Activated CD8-positive, alpha-beta T cell treated with anti-CD3 and anti-CD28 coated beads for 36 hours (primary cell): ENCODE measurements at places on chromosomes 1 and 21.
A peak's percentile ranks its signal among the peaks of the same experiment; 100 is the strongest.

- DNase-seq = no peak
- peaks cover under 1% of the 10 kb centered on the region for H3K27me3 ChIP-seq
- H3K4me3 ChIP-seq = no peak overlapping the region
- H3K4me1 ChIP-seq = peaks cover 1% of the 10 kb centered on the region
Observed at GRCh38 chr1:154666051-154666790, 58.2 kb upstream of the ADAR start.

GRCh38 chr1:236395947-236396664 is 2.0 kb downstream of the EDARADD start:
- peaks cover 25% of the 10 kb centered on the region for H3K4me1 ChIP-seq
- H3K4me3 ChIP-seq = peak overlapping the region; percentile 74
- peak overlapping the region; percentile 81 for H3K27ac ChIP-seq
- peak; percentile 45 for DNase-seq
- H3K27me3 ChIP-seq = peaks cover 42% of the 10 kb centered on the region
- H3K36me3 ChIP-seq = no peaks in the 10 kb centered on the region

- H3K4me3 ChIP-seq = no peak overlapping the region
- peaks cover 13% of the 10 kb centered on the region for H3K4me1 ChIP-seq
- no peak for DNase-seq
- H3K27me3 ChIP-seq = no peaks in the 10 kb centered on the region
- no peaks in the 10 kb centered on the region for H3K36me3 ChIP-seq
Observed at GRCh38 chr1:153526132-153526543, 9.7 kb downstream of the S100A6 start.

GRCh38 chr1:90925928-90926869 is 95.6 kb downstream of the ZNF644 start:
- H3K4me3 ChIP-seq = no peak overlapping the region
- no peaks in the 10 kb centered on the region for H3K27me3 ChIP-seq
- DNase-seq = no peak
- H3K4me1 ChIP-seq = peaks cover 70% of the 10 kb centered on the region
- peak overlapping the region; percentile 59 for H3K27ac ChIP-seq

- no peaks in the 10 kb centered on the region for H3K27me3 ChIP-seq
- no peak overlapping the region for H3K4me3 ChIP-seq
- peaks cover 24% of the 10 kb centered on the region for H3K36me3 ChIP-seq
- no peak for DNase-seq
- no peak overlapping the region for H3K27ac ChIP-seq
- H3K4me1 ChIP-seq = peaks cover 56% of the 10 kb centered on the region
Observed at GRCh38 chr1:246583056-246583440, 16.8 kb downstream of the CNST start.

DNA sequence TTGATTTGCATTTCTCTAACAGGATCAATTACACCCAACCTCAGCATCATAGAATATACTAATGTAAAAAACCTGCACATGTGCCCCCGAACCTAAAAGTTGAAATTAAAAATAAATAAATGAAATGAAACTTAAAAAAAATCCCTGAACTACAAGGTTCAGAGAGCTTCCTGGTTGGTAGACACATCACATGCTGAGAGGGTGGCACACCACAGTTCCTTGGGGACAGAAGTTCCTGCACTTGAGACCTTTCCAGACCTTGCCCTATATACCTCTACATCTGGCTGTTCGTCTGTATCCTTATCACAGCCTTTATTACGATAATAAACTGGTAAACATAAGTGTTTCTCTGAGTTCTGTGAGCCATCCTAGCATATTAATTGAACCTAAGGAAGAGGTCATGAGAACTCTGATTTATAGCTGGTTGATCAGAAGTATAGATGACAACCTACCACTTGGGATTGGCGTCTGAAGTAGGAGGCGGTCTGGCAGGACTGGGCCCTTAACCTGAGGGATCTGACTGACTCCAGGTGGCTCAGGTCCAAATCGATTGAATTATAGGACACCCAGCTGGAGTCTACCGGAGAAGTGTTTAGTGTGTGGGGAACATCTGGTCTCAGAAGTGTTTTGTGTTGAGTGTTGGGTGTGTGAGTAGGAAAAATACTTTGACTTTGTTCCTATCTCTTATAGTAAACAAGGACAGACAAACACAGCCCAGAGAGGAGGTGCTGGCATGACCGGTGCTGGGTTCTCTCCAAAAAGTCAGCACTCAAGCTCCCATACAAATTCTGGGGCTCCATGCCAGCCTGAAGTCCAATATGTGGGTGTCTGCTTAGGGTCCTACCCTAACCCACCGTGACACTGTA is 19.0 kb downstream of the C1orf115 start:
- DNase-seq = no peak
- no peaks in the 10 kb centered on the region for H3K36me3 ChIP-seq
- H3K27me3 ChIP-seq = no peaks in the 10 kb centered on the region
- no peak overlapping the region for H3K27ac ChIP-seq
- no peak overlapping the region for H3K4me3 ChIP-seq
- no peaks in the 10 kb centered on the region for H3K4me1 ChIP-seq

DNA sequence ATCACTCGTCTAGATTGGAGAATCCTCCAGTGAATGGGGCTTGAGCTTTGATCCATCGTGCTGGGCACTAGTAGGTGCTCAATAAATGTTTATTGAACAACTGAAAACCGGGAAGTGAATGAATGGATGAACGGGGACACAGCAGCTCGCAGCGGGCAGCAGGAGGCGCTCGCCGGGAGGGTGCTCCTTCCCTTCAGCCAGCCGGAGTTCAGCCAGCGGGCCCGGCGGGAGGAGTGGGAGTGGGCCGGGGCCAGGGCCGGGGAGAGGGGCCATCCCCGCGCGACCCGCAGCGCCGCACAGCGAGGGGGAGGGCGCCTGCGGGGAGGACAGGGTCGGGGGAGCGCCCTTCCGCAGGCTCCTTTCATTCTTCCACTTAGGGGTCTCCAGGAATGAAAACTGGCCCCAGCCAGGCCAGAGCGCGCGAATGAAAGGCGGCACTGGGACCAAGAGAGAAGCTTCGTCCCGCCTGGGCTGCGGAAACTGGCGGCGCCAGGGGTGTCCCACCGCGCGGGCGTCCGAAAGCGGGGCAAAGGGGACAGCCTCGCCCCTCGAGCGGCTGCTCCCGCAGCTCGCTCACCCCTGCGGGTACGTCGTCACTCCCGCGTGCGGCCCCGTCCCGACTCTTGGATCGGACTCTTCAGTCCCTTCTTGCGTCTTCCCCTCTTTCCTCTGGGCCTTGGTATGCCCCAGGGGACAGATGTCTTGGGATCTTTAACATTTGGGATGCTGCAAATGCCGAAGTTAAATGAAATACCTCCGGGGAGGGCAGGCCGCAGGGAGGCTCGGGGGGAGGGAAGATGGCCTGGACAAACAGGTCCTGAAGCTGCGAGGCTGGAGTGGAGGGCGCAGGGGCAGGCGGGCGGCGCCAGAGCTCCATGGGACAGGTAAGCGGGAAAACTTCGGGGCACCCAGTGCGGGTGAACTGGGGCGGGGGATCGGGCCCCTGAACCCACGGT is 3.6 kb upstream of the INAVA start:
- H3K36me3 ChIP-seq = no peaks in the 10 kb centered on the region
- peak overlapping the region; percentile 51 for H3K4me3 ChIP-seq
- peak; percentile 20 for DNase-seq
- peaks cover 51% of the 10 kb centered on the region for H3K4me1 ChIP-seq

GRCh38 chr1:117582451-117582850 is 23.4 kb upstream of the TENT5C start:
- H3K4me3 ChIP-seq = no peak overlapping the region
- no peaks in the 10 kb centered on the region for H3K4me1 ChIP-seq
- no peaks in the 10 kb centered on the region for H3K27me3 ChIP-seq
- no peak for DNase-seq

- no peak overlapping the region for H3K4me3 ChIP-seq
- H3K27ac ChIP-seq = no peak overlapping the region
- no peaks in the 10 kb centered on the region for H3K36me3 ChIP-seq
- no peaks in the 10 kb centered on the region for H3K27me3 ChIP-seq
Observed at GRCh38 chr1:183937611-183938010, 99.9 kb downstream of the COLGALT2 start.

GRCh38 chr1:8562881-8563865 is 245.3 kb downstream of the SLC45A1 start:
- no peaks in the 10 kb centered on the region for H3K36me3 ChIP-seq
- peaks cover 25% of the 10 kb centered on the region for H3K4me1 ChIP-seq
- H3K27me3 ChIP-seq = no peaks in the 10 kb centered on the region
- no peak for DNase-seq
- no peak overlapping the region for H3K4me3 ChIP-seq
- no peak overlapping the region for H3K27ac ChIP-seq

- no peak overlapping the region for H3K27ac ChIP-seq
- DNase-seq = no peak
- H3K4me3 ChIP-seq = no peak overlapping the region
- no peaks in the 10 kb centered on the region for H3K27me3 ChIP-seq
- H3K36me3 ChIP-seq = peaks cover 63% of the 10 kb centered on the region
Observed at GRCh38 chr1:54864460-54865208, 22.4 kb downstream of the DHCR24 start.

DNA sequence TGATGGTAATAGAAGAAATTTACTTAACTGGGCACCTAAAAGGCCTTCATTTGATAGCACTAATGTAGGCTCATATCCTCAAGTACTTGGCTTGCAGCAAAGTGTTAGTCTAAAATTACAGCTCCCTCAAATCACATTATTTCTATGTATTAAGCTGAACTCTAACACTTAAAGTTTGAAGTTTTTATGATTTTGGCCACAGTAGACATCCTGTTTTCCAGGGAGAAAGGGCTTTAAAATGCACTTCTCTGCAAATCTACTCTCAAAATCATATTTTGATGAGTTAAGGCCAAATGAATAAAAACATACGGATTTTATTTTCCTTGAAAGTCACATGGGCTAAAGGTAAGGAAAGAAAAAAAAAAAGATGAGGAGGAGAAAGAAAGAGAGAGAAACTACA is 575.5 kb downstream of the PLPP3 start:
- no peak for DNase-seq
- H3K36me3 ChIP-seq = no peaks in the 10 kb centered on the region
- H3K27me3 ChIP-seq = no peaks in the 10 kb centered on the region
- no peaks in the 10 kb centered on the region for H3K4me1 ChIP-seq

- peaks cover 72% of the 10 kb centered on the region for H3K4me1 ChIP-seq
- no peak overlapping the region for H3K4me3 ChIP-seq
- DNase-seq = no peak
- H3K27ac ChIP-seq = no peak overlapping the region
- H3K36me3 ChIP-seq = peaks cover 14% of the 10 kb centered on the region
Observed at GRCh38 chr1:198530953-198531352, 9.5 kb downstream of the ATP6V1G3 start.

- peaks cover 33% of the 10 kb centered on the region for H3K36me3 ChIP-seq
- peak; percentile 63 for DNase-seq
- H3K4me3 ChIP-seq = no peak overlapping the region
- H3K27ac ChIP-seq = no peak overlapping the region
Observed at GRCh38 chr1:47262787-47263413, 30.9 kb upstream of the TAL1 start.

- no peak overlapping the region for H3K4me3 ChIP-seq
- peak; percentile 13 for DNase-seq
- H3K27ac ChIP-seq = no peak overlapping the region
- peaks cover 5% of the 10 kb centered on the region for H3K27me3 ChIP-seq
- H3K4me1 ChIP-seq = peaks cover 4% of the 10 kb centered on the region
Observed at GRCh38 chr1:88647249-88647645, 36.8 kb upstream of the PKN2 start.

DNA sequence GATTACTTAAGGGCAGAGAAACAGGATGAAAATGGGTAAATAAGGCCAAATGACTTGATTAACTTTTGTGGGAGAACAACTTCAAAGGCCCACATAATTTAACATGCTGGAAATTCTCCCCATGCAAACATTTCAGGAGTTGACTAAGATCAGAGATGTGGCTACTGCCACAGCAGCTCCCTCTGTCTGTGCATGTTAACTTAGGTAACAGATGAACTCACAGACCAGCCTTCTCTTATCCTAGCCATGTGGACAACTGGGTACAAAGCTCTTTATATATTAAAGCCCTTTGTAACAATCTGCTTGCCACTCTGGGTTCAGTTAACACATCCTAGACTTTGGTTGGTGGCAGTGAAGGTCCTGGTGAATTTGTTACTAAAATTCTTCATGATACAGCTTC is 33.2 kb downstream of the BEND5 start:
- H3K27me3 ChIP-seq = no peaks in the 10 kb centered on the region
- H3K27ac ChIP-seq = no peak overlapping the region
- no peaks in the 10 kb centered on the region for H3K4me1 ChIP-seq
- DNase-seq = no peak
- peaks cover 62% of the 10 kb centered on the region for H3K36me3 ChIP-seq

- H3K27me3 ChIP-seq = no peaks in the 10 kb centered on the region
- H3K4me1 ChIP-seq = peaks cover 72% of the 10 kb centered on the region
- peaks cover 69% of the 10 kb centered on the region for H3K36me3 ChIP-seq
- peak overlapping the region; percentile 98 for H3K27ac ChIP-seq
- DNase-seq = no peak
Observed at GRCh38 chr1:209758400-209758799, 2.5 kb downstream of the TRAF3IP3 start.

DNA sequence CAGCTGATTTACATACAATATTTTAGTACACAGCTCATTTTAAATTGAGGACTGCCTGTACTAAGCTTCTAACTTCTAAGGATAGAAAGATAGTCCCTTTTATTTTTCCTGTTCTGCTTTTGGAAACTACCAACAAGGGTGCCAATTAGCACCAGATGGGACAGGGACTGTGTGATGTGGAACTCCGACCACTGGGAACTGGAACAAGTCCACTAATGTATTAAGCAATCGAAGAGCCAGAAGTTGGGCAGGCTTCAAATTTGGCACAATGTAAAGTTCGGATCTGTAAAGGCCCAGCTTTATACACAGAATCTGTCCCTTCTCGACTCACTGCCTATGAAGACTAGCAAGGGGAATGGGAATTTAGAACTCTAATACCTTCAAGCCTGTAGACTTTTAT is 149.3 kb downstream of the ZC3H11B start:
- no peak overlapping the region for H3K4me3 ChIP-seq
- H3K27ac ChIP-seq = no peak overlapping the region
- peaks cover 6% of the 10 kb centered on the region for H3K27me3 ChIP-seq
- H3K4me1 ChIP-seq = peaks cover 2% of the 10 kb centered on the region

GRCh38 chr21:43834146-43834905 is 30.7 kb upstream of the AGPAT3 start:
- no peaks in the 10 kb centered on the region for H3K36me3 ChIP-seq
- H3K27me3 ChIP-seq = peaks cover 48% of the 10 kb centered on the region
- peaks cover 4% of the 10 kb centered on the region for H3K4me1 ChIP-seq
- DNase-seq = no peak

DNA sequence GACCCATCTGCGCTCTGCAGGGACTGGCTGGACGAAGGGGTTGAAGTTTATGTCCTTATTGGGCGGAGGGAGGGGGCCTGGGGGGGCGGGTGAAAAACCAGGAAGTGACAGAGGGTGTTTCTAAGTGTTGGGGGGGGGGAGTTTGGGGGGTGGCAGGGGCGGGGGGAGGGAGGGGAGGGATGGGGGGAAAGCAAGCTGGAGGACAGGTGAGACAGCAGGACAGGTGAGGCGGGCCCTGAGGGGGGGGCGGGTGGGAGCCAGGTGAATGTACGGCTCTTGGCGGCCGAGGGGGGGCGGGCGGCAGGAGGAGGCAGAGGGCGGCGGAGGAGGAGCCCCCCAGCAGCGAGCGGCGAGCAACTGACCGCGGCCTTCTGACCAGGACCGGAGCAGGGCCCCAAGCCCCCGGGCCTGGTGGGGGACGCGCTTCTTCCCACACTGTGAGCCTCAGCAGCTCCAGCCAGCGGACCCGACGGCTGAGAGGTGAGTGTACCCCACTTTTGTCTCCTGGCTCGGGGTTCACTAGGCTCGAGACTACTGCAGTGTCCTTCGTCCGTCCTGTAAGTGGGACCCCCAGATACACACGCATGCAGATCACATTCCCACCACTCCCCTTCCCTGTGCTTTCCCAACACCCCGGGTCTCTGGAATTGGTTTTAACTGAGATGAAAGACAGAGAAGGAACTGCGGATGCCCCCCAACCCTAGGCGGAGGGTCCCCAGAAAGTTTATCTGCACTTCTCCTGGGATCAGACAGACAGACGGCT is at the start of gene ZBTB7B:
Gene ZBTB7B (plus strand): TSS at position 339 of the 763 bp plus-strand sequence. CDS start 11,859 bp downstream, outside the sequence.
- peaks cover 53% of the 10 kb centered on the region for H3K4me1 ChIP-seq
- H3K27me3 ChIP-seq = no peaks in the 10 kb centered on the region
- H3K36me3 ChIP-seq = peaks cover 5% of the 10 kb centered on the region
- H3K27ac ChIP-seq = peak within 1 kb of the TSS; percentile 92
- peak within 1 kb of the TSS; percentile 85 for H3K4me3 ChIP-seq
